IMR-90 (cell line): ENCODE measurements at places on chromosomes 16 and 17. TPM values are rescaled to one million over a fixed set of nuclear protein-coding genes. Genes with fewer than 3 reads are reported as not detected.

DNA sequence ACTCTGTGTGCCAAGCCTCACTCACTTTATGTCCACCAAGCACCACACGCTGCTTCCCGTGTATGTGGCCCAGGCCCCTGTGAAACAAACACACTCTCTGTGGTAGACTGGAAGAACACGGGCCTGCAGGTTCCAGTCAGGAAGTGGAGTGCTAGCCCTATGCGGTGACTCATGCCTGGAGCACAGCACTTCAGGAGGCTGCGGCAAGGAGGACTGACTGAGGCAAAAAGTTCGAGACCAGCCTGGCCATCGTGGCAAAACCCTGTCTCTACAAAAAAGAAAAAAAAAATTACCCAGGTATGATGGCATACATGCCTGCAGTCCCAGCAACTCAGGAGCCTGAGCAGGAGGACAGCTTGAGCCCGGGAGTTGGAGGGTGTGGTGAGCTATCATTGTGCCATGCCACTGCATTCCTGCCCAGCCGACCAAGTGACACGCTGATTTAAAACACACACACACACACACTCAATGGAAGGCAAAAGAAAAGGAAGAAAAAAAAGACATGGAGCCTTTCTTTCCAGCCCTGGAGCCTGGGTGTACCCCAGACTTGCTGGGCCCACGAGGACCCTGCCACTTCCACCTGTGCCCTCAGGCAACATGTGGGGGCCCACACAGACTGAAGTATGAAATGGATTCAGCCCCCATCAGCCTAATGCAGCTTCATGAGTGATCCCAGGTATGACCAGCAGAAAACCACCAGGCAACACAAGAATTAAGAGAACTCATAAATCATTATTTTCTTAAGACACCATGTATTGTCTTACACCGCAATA lies 126.6 kb downstream of the ANKRD11 start:
- peak; percentile 86 for DNase-seq

DNA sequence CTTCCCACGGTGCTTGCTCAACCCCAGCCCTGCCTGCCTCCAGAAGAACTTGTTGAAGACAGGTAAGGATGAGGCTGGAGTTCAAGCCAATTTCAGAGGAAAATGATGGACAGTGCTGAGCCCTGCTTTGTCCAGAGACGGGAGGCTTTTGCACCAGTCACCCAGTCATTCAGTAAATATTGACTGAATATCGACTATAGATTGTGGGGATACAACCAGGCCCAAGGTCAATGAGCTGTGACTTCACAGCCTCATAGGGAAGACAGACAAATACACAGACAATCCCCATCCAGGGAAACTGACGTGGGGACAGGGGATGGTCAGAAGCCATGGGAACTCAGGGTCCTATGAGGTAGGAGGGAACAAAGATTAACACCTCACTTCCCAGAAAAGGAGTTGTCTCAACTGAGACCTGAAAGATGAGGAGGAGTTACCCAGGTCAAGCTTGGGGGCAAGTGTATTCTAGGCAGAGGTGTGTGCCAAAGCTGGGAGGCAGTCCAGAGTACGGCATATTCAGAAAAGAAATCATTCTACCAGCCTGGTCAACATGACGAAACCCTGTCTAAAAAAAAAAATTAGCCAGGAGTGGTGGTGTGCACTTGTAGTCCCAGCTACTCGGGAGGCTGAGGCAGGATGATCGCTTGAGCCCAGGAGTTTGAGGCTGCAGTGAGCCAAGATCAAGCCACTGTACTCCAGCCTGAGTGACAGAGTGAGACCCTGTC lies 5.9 kb upstream of the DOC2A start:
- DNase-seq: no peak

GRCh38 chr16:89281189-89281577 lies 63.7 kb downstream of the ZNF778 start:
- no peak for DNase-seq

DNA sequence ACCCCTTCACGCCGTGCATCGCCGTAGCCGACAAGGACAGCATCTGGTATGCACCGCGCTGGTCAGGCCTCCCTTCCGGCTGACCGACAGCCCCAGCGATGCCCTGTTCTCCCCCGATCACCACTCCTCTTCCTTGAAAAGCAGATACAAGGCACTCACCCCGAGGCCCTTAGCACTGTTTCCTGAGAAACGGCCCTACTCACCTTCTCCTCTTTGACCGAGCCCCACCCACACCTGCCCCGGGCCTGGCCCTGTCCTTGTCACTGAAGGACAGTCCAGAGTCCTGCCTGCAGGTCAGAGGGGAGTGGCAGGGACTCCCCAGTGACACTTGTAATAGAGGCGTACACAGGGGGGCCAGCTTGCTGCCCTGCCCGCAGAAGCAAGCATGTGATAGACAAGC lies 45.9 kb upstream of the CHMP6 start:
- no peak for DNase-seq

DNA sequence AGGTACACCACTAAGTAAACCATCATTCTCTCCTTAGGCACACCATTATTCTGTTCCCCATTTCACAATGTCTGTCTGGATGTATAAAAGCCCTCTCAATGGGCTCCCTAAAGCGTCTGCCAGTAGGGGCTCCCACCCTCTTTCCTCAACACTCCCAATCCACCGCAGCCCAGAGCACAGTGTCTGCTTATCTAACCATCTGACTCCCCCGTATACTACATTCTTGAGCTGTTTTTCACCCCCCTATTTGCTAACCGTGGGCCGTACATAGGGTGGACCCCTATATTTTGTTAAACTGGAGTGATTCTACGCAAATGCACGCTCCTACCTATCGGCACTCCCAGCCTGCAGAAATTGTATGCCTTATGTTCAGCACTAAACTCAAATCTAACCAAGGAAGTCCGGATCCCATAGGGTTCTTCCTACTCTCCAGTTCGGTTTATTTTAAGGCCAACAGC lies 685 bp upstream of the PSMD3 start:
- DNase-seq: peak; percentile 19

DNA sequence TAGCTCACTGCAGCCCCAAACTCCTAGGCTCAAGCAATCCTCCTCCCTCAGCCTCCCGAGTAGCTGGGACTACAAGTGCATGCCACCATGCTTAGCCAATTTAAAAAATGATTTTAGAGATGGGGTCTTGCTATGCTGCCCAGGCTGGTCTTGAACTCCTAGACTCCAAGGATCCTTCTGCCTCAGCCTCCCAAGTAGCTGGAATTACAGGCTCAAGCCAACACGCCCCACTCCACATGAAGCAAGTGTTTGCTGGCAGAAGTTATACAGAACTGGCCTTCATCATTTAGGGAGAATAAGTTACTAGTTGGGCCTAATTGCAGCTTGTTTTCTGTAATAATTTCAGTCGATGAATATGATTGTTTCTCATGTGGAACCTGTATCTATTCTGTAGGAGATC lies 68.0 kb downstream of the SHISA6 start:
- DNase-seq: no peak

DNA sequence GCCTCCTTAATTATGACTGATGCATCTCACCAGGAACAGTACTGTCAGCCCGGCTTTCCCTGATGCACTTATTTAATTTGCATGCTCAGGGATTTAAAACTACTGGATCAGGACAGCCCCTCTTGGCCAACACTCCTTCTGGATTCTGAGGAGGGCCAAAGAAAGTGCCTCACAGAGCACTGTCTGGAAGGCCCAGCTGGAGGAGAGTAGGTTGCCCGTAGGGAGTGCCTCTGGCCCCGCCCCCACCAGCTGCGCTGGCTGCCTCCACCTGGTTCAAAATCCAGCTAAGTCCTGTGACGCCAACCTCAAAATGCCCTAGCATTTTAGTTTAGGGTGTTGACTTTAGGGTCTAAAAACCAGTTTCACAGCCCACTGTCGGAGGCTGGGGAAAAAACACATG lies 49.4 kb upstream of the SREBF1 start:
- no peak for DNase-seq

- DNase-seq: peak; percentile 92
These were observed 301.9 kb downstream of the SOX9 start for GRCh38 chr17:72422505-72423285.

DNA sequence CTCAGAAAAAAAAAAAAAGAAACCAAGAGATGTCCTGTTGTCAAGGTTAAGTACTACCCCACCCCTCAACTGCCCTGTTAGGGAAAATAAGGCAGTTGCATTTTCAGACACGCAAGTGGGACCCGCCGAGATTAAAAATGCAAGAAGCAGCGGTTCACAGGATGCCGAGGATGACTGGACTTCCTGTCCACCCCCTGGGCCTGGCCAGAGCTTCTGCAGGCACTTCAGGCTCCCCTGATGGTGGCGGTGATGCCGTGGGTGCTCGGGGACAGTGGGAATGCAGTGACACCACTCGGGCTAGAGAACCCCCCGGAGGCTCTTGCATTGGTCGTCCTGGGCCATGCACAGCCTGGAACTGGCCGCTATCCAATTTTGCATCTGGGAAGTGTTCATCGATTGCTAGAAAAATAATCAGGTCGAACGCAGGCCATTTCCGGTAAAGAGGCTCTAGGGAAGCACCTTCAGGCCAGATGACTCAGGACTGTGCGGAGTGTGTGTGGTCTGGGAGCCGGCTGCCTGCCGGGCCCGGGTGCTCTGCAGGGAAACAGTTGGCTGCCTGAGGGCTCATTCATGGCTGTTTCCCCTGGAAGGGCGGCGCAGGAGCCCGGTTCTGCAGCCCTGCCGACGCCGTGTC lies 13.4 kb upstream of the CRISPLD2 start:
- peak; percentile 95 for DNase-seq

GRCh38 chr17:81404558-81405165 lies 9.4 kb downstream of the BAHCC1 start:
- DNase-seq: no peak

GRCh38 chr16:57541754-57542435 lies 548 bp upstream of the ADGRG5 start:
- no peak for DNase-seq

DNA sequence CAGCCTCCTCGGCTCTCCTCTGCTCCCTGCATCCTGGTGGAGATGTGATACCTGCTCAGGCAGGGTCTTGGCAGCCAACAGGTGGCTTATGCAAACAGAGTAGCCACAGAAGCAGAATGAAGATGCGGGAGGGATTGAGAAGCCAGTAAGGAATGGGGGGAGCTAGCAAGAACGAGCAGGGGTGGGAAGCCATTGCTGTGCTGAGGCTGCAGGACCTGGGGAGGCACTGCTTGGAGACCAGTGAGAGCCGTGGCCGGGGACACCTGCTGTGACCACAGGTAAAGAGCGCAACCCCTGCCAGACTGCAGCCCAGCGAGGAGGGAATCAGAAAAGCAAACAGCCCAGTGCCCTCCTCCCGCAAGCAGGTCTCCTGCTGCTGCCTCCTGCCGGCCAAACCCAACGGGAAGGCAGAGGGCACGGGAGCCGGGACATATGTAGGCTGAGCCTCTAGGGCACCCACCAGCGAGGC lies 14.7 kb downstream of the AIPL1 start:
- peak; percentile 1 for DNase-seq

GRCh38 chr16:56912746-56913708 lies 18.9 kb upstream of the HERPUD1 start:
- DNase-seq: peak; percentile 83

Gene PALB2
- total RNA-seq: 8.6 and 11.7 TPM in 2 replicates

Gene TVP23A
- not detected in 2 replicates for total RNA-seq

Gene FN3KRP
- 18.6 and 20.6 TPM in 2 replicates for total RNA-seq
